ENCODE measurements at places on chromosomes 5 and 9.

- DNase-seq = no peak
These were observed 1522.9 kb upstream of the WWC1 start for GRCh38 chr5:166768536-166768935.

- DNase-seq = peak; percentile 60
These were observed 84.0 kb downstream of the ZFAND5 start for GRCh38 chr9:72280913-72281500.

DNA sequence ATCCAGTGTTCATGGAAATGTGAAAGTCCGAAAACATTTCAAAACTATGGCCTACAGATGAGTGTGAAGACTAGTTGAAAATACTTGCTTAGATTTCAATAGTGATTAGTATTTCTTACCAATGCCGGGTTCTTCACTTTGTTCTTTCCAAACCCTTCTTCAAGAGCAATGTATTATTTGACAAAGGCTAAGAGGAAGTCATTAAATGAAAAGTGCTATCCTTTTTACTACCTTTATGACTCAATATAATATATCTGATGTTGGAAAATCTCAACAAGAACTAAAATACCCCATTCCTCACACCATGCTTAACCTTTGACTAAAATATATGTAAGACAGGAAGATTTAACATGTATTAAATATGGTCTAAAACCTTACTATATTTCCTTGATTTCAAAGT lies 6.7 kb upstream of the MIER3 start:
- DNase-seq = no peak

DNA sequence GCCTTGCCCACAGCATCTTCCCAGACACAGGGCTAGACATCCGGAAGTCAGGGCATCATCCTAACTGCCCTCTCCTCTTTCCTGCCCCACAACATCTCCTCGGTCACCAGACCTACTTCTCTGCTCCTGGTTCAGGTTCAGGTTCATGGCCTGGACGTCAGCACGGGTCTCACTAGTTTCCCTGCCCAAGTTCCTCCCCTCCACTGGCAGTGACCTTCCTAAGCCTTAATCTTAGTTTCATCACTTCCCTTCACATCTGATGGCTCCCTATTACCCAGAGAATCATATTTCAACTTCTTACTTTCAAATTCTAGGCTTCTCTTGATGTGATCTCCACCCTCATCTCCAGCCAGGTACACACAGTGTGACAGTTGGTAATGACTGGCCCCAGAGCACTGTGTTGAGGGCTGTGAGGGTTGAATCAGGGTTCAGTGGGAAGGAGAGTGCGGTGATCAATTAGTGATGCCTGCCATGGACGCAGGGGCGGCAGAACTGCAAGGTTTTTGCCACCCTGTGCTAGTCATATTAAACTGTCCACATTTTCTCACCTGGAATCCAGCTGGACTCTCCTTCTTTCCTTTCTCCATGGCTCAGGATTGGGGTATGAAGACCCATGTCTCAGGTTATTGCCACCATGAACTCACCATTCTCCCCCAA lies 34.3 kb upstream of the CRB2 start:
- DNase-seq = no peak

- DNase-seq = no peak
These were observed 32.1 kb upstream of the MSANTD3 start for GRCh38 chr9:100394816-100395215.

- no peak for DNase-seq
These were observed 708.1 kb upstream of the RGMB start for GRCh38 chr5:98065261-98065909.

GRCh38 chr5:14587150-14587549 lies 5.6 kb downstream of the OTULINL start:
- DNase-seq = no peak

GRCh38 chr9:28563291-28563934 lies 990.1 kb upstream of the C9orf72 start:
- no peak for DNase-seq

- DNase-seq = no peak
These were observed 442 bp downstream of the ZNF510 start for GRCh38 chr9:96777426-96777864.

GRCh38 chr5:125470280-125470902 lies 724.0 kb upstream of the ZNF608 start:
- no peak for DNase-seq

DNA sequence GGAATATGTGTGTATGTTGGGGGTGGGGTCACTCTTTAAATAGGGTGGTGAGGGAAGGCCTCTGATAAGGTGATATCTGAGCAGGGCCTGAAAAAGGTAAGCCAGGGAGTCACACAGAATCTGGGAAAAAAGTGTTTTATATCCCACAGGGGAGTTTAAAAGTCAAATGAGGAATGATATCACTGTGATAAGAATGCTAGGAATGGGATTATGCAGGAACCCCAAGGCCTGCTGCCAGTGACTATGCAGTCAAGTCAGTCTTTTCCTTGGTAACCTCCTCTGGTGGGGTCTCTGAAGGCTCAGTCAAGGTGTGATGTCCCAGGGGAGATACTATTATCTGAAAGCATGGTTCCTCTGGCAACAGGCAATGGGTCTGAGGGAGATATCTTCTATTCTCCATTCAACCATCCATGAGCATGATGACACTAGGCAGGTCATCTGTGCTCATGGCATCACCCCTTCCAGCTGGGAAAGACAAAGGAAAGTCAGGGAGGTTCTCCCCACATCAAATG lies 53.5 kb downstream of the GRIA1 start:
- DNase-seq = no peak

DNA sequence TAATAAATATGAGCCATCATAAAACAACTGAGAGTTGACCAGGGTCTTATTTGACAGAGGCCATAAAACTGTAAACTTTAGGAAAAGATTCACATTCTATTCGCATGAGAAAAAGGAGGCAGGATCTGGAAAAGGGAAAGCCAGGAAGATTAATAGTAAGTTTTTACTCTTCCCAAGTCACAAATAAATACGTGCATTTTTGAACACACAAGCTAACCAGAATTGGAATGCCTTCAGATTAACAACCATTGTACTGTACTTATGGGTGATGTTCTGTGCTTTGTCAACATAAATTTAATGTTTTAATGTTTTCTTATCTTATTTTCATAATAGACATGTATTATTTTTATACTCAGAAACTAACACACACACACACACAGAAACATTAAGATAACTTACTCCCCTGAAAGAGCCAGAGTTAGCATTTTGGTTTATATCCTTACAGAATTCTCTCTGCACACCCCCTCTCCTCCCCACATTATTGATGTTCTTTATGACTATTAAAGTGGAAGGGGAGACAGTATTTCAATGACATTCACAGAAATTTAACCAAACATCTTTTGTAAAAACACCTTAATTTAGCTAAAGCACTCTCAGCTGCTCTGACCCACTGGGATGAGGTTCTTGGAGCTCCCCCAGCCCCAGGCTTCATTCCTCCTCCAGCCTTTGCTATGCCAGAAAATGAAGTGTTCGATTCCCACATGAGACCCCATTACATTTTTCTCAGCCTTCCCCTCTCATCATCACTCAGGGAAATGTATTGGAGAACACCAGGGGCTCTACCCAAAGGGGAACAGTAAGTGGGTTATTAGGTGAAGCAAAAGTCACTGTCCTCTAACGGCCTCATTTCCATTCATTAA lies 155.5 kb downstream of the ESM1 start:
- DNase-seq = no peak

- no peak for DNase-seq
These were observed 168.8 kb upstream of the POC5 start for GRCh38 chr5:75885849-75886596.

DNA sequence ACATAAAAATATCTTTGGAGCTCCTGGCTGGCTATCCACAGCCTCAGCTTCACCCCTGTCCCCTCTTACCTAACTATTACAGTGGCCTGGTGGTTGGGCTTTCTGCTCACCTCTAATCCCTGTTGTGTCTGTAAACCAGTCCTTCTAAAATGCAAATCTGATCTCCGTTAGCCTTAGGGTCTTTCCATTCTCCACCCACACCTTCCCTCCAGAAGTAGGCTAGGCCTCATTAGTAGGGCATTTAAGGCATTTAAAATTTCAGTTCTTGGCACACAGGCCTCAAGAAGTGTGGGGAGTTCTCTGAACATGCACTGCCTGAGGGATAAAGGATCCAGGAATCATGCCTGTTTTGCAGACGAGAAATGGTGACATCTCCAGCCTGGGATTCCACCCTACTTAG lies 26.4 kb upstream of the STC2 start:
- no peak for DNase-seq

DNA sequence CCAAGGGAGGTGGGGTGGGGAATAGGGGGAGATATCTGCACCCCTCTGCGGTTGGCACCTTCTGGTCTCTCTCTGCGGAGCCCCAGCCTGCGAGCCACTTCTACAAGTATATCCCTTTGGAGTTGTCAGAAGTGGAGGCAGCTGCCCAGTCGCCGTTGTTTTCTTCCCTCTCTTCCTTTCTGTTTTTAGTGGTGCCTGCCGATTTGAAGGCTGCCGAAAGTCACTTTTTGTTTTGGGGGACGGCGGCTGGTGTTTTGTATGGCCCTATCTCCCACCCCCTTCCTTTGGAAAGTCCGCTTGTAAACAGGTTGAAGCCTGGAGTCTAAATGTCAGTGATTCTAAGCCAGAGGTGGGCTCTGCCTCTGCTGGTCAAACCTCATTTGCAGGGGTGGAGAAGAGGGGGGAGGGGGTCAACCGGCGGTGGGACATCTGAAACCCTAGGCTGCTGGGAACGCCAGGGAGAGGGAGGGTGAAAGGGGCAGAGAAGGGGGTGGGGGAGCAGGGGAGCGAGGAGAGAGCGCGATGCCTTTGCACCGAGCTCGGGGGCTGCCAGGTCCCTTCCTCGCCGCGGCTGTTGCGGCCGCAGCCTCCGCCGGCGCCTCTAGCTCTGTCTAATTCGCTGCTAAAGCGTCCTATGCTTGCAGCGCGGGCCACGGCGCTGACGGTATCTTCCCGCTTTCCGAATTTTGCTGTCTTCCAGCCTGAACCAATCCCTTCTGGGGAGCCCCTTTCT lies at the start of gene FGF10:
FGF10 (minus strand) TSS at position 331 of the 733 bp plus-strand sequence. CDS start 738 bp downstream, outside the sequence.
- DNase-seq = no peak

DNA sequence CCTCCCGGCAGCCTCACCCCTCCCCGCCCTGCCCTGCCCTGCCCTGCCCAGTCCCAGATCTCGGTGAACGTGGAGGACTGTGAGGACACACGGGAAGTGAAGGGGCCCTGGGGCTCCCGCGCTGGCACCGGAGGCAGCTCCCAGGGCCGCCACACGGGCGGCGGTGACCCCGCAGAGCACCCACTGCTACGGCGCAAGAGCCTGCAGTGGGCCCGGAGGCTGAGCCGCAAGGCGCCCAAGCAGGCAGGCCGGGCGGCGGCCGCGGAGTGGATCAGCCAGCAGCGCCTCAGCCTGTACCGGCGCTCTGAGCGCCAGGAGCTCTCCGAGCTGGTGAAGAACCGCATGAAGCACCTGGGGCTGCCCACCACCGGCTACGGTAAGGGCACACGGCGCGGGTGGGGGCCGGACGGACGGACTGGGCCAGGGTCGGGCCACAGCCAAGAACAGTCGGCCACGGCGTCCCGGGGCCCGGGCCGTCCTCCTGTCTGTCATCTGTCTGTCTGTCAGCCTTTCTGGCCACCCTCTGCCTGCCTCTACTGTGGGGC lies 84.2 kb downstream of the KCNT1 start:
- no peak for DNase-seq

- DNase-seq = no peak
These were observed 325.8 kb downstream of the TENT4A start for GRCh38 chr5:7039074-7039473.

DNA sequence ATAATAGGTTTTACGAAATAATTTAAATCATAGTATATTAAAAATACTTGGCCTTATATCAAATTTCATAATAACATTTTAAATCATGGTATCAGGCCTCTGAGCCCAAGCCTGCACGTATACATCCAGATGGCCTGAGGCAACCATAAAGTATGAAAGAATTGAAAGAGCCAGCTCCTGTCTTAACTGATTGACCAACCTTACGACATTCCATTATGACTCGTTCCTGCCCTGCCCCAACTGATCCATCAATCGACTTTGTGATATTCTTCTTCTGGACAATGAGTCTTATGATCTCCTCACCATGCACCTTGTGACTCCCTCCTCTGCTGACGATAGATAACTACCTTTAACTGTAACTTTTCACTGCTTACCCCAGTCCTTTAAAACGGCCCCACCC lies 545.0 kb downstream of the MTRR start:
- no peak for DNase-seq

GRCh38 chr5:143435210-143435657 lies 31.7 kb upstream of the NR3C1 start:
- DNase-seq = no peak

- no peak for DNase-seq
These were observed 415.3 kb downstream of the CETN3 start for GRCh38 chr5:89994266-89994665.

GRCh38 chr9:3541206-3541605 lies 15.4 kb upstream of the RFX3 start:
- DNase-seq = no peak

DNA sequence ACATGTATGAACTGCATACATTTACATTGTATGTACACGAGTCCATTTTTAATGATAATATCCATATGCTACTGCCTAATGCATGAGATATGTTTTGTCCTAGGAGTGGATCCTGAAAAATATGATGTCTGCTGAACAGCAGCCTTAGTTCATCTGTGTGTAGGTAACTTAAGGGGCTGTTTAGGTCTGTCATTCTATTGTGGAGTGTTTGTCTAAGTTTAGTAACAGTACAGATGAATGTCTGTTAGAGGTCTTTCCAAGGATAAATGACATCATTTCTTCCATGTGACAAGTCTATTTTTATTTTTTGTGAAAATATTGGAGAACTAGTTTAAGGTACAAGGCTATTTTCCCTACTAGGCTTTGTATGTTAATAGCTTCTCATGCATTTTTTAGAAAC lies 22.6 kb upstream of the CCDC112 start:
- DNase-seq = no peak

DNA sequence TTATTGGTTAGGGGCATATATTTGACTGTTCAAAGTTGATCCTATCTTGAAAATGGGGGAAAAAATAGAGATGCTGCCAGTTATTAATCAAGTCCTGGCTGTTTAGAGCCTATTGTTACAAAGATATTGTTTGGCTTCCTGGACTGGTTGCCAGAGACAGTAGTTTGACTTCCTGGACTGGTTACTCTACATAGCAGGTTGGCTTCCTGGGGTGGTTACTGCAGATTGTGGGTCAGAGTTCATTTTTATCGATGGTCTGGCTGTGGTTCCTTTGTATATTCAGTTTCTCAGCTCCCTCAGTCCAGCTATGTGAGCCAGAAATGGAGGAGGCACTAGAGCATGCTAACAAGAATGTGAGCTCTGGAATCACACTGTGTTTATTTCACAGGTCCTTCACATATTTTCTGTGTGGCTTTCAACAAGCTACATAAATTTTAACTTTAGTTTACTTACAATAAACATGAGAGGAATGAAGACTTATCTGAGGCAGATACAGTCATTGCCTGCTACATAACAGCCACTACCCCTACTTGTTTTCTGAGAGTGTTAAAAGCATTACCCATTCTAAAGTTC lies 137.6 kb downstream of the TRPM3 start:
- DNase-seq = no peak

- no peak for DNase-seq
These were observed 65.6 kb downstream of the POU5F2 start for GRCh38 chr5:93675460-93676450.

- no peak for DNase-seq
These were observed 313.5 kb upstream of the PDE4D start for GRCh38 chr5:60207040-60207439.

Data from HCT116 (cell line).